ENCODE measurements at places on chromosomes 7 and 10.

DNA sequence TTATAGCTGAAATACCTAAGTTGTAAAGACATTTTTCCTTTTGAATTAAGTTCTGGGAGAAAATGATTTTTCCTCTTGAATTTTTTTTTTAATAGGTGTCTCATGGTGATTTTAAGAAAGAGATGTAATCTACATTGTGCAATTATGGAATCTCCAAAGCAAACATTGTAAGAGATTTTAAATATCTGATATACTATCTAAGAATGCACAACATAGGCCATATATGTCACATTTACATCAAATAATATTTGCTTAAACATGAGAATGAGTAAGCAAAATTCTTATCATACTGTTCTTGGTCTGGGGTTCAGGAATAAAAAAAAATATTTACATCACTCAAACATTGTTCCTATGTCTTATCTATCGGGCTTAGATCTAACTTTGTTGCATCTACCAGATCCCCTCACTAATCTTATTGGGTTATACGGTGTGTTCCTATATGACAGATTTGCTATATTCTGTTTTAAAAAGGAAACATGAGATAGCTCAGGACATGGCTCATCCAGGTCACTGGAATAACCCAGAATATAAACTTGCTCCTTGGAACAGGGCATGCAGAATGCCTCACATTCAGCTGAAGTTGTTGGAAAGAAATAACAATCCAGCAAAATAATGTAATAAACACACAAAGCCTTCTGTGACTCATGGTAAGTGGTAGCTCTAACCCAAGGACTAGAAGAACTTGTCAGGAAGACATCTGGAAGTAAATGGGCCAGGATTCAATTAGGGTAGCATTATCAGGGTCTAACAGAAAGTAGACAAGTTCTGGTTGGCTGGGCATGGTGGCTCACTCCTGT lies 794.7 kb downstream of the IPMK start:
- no peak for DNase-seq

GRCh38 chr7:12469568-12469967 lies 65.9 kb upstream of the VWDE start:
- no peak for DNase-seq

DNA sequence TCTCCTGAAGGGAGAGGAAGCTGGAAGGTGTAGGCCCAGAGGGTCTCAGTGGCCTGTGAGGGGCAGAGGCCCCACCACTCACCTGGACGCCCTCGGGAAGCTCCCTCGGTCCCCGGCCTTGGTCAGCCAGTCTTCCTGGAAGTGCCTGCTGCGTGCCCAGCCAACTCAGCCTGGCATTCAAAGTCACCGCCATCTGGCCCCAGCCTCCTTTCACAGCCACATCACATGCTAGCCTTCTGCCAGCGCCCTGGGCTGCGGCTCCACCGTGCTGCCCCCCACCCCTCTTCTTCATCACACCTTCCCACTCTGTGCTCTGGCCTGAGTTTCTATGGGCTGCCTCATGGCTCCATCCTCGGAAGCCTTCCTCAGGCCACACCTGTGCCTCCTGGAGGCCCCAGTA lies 98.0 kb downstream of the ZMIZ1 start:
- DNase-seq, result no peak

DNA sequence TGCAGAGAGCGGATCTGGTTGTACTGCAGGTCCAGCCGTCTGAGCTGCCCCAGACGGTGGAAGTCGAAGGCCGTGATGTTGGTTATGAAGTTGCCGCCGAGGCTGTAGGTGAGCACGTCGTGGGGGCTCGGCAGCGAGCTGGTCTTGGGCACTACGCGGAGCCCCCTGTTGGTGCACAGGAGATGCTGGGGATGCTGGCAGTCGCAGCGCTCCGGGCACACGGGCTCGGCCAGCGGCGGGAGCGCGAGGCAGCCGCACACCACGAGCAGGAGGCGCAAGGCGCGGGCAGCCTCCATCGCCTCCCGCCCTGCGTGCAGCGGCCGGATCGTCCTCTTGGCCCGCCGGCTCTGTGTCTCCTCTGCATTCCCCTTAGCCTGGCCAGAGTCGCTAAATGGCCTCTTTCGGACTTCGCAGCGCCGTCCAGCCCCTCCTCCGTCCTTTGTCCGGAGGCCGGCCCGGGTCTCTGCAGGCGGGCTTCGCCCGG lies 337 bp downstream of the TRIL start:
- DNase-seq, result no peak

DNA sequence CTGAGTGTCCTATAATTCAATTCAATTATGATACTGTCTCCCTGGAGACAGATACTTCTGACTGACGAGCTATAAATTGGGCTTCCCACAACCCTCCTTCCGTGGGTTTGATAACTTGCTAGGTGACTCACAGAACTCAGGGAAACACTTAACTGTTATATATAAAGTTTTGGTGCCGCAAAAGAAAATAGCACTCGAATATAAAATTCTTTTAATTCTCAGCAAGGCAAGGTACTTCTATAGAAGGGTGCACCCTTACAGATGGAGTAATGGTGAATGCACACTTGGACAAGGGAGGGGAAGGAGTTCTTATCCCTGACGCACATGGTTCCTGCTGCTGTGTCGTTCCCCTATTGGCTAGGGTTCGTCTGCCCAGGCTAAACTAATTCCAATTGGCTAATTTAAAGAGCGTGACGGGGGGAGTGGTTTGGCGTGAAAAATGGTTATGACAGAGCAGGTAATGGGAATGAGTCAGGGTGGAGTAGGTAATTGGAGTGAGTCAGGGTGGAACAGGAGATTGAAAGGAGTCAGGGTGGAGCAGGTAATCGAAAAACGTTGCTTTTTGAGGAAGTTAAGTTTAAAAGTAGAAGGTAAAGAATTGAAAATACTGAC lies 20.8 kb upstream of the GHITM start:
- DNase-seq, result no peak
